Aorta (tissue), 5 donors: ENCODE measurements at places on chromosomes 1 and 21. TPM values are rescaled to one million over a fixed set of nuclear protein-coding genes. Genes with fewer than 3 reads are reported as not detected.

The CFAP74 gene
- polyA plus RNA-seq = not detected

The TRMT13 gene
- 4.9 TPM for polyA plus RNA-seq

The PODN gene
- 14.3 TPM for polyA plus RNA-seq

The TPTE gene
- polyA plus RNA-seq = 0.08 TPM

The VHLL gene
- not detected for polyA plus RNA-seq

The BLACAT1 gene
- polyA plus RNA-seq = not detected

The F5 gene
- 3.5 TPM for polyA plus RNA-seq

The FAM3B gene
- polyA plus RNA-seq = 0.90 TPM

The DVL1 gene
- 21.2 TPM for polyA plus RNA-seq

The CACNA1E gene
- polyA plus RNA-seq = not detected

The ALG14 gene
- 0.79 TPM for polyA plus RNA-seq

The WNT2B gene
- polyA plus RNA-seq = 2.8 TPM

The BEND5 gene
- polyA plus RNA-seq = 7.5 TPM

The BNIPL gene
- 0.38 TPM for polyA plus RNA-seq

The EDARADD gene
- 0.25 TPM for polyA plus RNA-seq

The LCE1B gene
- polyA plus RNA-seq = not detected

The EFNA3 gene
- 0.41 TPM for polyA plus RNA-seq

The MAN1C1 gene
- polyA plus RNA-seq = 15.5 TPM

The CD5L gene
- polyA plus RNA-seq = not detected

The SYCP1 gene
- polyA plus RNA-seq = not detected

The CA14 gene
- polyA plus RNA-seq = not detected
